K562 (cell line): ENCODE measurements at places on chromosomes 7 and 10.

GRCh38 chr10:36650274-36650673, 475.1 kb upstream of the ANKRD30A start:
- DNase-seq = no peak

DNA sequence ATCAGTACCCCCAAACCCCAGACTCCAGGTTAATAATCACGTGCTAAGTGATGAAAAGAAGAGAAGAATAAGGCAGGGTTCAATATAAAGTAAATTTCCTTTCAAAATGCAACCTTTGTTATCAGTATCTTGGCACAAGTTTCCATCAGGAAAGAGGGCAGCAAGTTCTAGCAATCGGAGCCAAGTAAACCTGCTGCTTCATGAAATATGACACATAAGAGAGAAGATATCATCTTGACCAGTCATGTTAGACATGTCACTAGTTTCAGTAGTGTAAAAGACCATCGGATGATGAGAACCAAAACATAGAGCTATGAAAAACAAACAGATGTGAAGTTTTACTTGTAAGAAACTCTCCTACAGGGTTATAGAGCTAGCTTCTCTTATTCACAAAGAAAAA, 44.0 kb downstream of the AASS start:
- DNase-seq = no peak

DNA sequence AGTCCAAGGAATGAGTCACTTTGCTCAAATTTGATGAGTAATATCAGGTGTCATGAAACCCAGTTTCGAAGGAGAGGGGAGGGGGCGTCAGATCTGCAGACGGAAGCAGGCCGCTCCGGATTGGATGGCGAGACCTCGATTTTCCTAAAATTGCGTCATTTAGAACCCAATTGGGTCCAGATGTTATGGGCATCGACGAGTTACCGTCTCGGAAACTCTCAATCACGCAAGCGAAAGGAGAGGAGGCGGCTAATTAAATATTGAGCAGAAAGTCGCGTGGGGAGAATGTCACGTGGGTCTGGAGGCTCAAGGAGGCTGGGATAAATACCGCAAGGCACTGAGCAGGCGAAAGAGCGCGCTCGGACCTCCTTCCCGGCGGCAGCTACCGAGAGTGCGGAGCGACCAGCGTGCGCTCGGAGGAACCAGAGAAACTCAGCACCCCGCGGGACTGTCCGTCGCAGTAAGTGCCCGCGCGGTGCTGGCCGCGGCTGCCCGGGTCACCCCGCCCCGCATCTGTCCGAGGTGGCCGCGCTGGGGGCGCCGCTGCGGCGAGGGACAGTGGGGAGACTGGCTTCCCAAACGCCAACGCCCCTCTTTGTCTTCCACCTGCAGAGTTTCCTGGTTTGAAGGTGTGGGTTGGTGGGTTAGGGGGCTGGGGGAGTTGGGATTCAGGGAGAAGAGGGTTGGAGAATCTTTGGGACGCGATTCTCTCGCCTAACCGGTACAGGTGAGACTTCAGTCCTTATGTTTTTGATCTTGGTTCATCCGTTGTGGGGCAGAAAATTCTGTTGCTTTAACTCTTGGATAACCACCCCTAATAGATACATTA, at the start of gene TAC1:
TSS of gene TAC1 (plus strand) at position 351 of the 829 bp plus-strand sequence. CDS start 527 bp downstream, outside the sequence.
- no peak for DNase-seq

DNA sequence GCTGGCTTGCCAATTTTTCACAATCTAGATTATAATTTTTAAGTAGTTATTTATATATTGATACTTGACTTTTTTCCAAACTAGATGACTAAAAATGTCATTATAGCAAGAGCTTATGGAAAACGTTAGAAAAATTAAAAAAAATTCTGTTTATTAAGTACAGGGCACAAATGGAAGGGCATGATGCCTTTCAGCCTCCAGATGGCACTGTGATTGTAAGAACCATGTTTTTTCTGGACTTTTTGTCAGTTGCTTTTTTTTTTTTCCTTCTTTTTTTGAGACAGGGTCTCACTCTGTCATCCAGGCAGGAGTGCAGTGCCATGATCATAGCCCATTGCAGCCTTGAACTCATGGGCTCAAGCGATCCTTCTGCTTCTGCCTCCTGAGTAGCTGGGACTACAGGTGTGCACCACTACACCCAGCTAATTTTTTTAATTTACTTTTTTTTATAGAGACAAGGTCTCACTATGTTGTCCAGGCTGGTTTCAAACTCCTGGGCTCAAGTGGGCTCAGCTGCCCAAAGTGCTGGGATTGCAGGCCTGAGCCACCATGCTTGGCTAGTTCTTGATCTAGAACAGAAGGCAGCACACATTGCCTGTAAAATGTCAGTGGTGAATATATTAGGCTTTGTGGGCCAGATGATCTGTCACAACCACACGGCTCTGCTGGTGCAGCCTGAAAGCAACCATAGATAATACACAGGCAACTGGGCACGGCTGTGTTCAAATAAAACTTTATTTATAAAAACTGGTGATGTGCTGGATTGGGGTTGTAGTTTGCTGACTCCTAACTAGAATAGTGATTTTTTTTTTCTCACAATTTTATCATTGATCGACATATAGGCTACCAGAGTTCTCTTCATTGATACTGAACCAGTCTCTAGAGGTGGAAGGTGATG, 27.4 kb downstream of the UCMA start:
- DNase-seq = no peak

DNA sequence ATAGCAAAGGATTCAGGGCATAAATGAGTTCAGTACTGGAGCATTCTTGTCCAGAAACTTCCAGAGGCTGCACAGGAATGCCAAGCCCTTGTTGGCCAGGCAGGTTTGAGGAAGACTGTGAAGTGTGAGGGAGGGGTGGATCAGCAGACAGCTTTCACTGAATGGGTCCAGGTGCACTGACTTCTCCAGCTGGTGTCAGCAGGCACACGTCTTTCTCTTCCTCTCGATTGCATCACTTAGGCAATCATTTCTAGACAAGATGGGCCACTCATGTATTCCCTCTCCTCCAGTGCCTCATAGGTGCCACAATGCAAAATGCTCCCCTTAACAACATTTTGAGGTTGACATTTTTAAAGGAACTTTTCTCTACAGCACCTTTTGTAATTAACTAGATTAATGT, 15.6 kb upstream of the PLEKHS1 start:
- no peak for DNase-seq

DNA sequence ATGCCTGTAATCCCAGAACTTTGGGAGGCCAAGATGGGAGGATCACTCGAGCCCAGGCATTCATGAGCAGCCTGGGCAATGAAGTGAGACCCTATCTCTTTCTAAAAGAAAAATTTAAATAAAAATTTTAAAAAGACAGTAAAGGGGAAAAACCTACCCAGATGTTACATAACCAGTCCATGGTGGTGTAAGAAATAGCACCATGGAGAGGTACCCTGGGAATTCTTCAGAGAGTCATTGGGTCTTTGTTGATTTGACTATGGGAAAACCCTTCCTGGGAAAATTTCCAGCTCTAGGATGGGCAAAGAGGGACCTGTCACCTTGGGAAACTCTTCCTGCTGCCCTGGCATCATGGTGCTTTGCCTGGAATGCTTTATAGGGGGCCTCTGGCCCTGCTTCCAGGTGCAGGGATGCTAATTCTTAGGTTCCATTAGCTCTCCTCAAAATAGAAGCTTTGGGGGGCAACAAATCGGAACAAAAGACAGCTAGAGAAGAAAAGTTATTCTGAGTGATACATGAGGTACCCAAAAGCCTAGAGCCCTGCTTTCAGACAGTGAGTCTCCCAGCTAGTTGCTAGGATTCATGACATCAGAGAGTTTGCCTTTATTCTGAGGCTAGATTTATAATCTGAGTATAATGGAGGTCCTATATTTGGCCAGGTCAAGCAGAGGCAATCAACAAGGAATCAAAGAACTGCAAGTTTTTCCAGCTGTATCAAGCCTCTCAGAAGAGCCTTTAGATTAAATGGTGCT, 10.1 kb downstream of the CCDC136 start:
- DNase-seq = no peak

DNA sequence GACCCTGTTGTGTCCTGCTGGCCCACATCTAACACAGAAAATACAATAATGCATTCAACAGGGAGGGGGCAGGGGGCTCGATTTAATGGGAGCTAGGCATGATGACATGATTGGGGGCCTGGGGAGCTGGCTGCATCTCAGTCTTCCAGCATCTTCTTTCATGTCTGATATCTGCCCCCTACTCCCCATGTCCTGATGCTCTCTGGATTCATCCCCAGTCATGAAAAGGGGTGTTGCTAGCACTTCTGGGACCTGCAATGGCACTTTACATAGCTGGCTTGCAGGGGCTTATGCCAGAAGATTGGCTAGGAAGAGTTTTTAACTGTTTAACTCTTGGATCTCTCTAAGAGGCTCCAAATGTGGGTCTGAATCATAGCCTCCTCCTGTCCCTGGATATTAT, 94.9 kb downstream of the AOAH start:
- no peak for DNase-seq
